ENCODE measurements at places on chromosomes 5 and 9. TPM values are rescaled to one million over a fixed set of nuclear protein-coding genes. Genes with fewer than 3 reads are reported as not detected.

GRCh38 chr9:127534931-127535330 is 77.1 kb upstream of the STXBP1 start:
- H3K4me1 ChIP-seq: peaks cover 55% of the 10 kb centered on the region
- no peak for DNase-seq
- peaks cover 25% of the 10 kb centered on the region for H3K36me3 ChIP-seq
- no peak overlapping the region for H3K4me3 ChIP-seq
- H3K27ac ChIP-seq: peak overlapping the region; percentile 45

DNA sequence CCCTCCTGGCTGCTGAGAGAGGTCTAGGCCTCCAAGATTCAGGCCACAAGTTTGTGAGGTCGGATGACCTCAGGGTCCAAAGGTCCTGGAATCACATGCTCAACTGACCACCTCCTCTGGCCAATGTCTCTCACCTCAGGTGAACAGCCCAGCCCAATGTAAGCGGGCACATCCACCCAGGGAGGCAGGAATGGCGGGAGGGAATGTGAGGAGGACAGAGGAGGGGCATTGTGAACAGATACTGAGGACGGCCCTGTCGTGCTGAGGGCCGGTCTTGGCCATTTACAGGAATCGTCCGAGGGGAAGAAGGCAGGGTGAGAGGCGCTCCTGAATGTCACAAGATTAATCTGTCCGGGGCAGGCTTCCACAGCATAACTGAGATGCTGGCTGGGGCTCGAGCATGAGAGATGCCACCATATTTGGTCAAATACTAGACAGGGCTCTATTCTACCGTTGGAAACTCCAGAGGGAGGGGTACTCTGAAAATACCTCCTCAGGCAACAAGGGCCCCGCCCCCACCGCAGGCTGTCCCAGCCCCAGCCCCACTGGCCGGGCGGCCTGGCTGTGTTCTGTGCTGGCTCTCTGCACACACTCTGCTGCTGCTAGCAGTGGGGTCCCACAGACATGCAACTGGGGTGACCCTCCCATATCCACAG is 1.5 kb upstream of the IL17B start:
- H3K27ac ChIP-seq: no peak overlapping the region
- no peak overlapping the region for H3K4me3 ChIP-seq
- DNase-seq: no peak
- H3K4me1 ChIP-seq: peaks cover 31% of the 10 kb centered on the region

- H3K27ac ChIP-seq: peak overlapping the region; percentile 44
- no peaks in the 10 kb centered on the region for H3K27me3 ChIP-seq
- peak; percentile 69 for DNase-seq
- peaks cover 4% of the 10 kb centered on the region for H3K4me1 ChIP-seq
- H3K36me3 ChIP-seq: no peaks in the 10 kb centered on the region
Observed at GRCh38 chr9:71783120-71783523, 14.8 kb upstream of the CEMIP2 start.

DNA sequence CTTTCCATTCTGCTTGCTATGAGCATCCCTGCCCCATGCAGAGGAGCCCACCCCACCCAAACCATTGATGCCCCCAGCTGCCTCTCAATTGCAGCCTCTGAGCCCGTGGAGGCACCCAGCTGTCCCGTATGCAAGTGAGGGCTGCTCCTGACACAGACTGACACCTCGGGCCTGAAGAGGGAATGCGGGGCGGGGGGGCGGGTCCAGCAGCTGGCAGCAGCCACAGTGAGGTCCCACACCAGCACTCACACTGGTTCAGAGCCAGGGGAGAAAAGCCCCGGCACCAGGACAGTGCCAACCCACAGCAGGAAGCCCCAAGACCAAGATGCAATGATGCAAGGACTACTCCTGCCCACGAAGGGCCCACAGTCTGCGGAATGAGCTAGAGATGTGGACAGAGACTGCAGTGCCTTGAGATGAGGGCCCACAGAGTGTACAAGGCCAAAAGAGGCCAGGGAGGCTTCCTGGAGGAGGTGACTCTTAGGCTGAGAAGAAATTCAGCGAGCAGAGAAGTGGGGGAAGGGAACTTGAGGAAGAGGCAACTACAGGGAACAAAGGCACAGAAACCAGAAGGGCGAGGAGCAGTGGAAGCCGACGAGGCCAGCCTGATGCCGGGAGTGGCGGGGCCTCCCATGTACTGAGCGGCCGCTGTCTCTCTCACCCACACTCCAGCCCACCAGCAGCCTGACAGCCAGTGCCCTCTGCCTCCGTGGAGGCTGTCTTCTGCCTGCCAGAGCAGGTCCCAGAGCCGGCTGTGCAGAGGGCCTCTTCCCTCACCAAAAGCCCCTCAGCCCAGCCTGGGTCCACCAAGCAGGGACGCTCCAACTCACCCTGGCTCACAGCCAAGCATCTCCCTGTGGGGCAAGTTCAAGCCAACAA is 9.2 kb downstream of the EEIG1 start:
- H3K27me3 ChIP-seq: no peaks in the 10 kb centered on the region
- DNase-seq: no peak
- H3K27ac ChIP-seq: peak overlapping the region; percentile 55
- no peak overlapping the region for H3K4me3 ChIP-seq

GRCh38 chr5:10118150-10118549 is 131.5 kb downstream of the ATPSCKMT start:
- no peaks in the 10 kb centered on the region for H3K36me3 ChIP-seq
- H3K27me3 ChIP-seq: no peaks in the 10 kb centered on the region
- H3K4me3 ChIP-seq: no peak overlapping the region
- no peaks in the 10 kb centered on the region for H3K4me1 ChIP-seq
- DNase-seq: no peak
- no peak overlapping the region for H3K27ac ChIP-seq

- no peak overlapping the region for H3K27ac ChIP-seq
- H3K4me1 ChIP-seq: peaks cover 5% of the 10 kb centered on the region
- H3K27me3 ChIP-seq: no peaks in the 10 kb centered on the region
- DNase-seq: peak; percentile 30
- no peaks in the 10 kb centered on the region for H3K36me3 ChIP-seq
Observed at GRCh38 chr5:7816535-7816901, 34.4 kb downstream of the CFAP90 start.

DNA sequence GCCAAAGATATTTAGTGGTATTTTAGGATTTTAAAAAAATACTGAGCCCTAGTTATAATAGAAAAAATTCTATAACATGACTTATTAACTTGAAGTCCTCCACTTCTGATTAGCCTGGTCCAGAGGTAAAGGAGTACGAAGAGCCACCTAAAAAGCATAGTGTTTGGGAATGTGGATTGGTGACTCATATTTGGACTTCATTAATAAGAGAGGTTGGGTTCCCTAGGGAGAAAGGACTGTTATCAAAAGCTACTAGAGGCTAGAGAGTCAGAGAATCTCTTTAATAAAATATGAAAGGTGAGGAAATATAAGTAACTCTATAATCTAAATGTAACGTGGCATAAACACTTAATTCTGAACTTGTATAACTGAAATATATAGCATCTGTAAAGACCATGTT is 180.7 kb upstream of the TARS1 start:
- H3K36me3 ChIP-seq: no peaks in the 10 kb centered on the region
- no peaks in the 10 kb centered on the region for H3K4me1 ChIP-seq
- H3K27me3 ChIP-seq: no peaks in the 10 kb centered on the region
- no peak overlapping the region for H3K27ac ChIP-seq

DNA sequence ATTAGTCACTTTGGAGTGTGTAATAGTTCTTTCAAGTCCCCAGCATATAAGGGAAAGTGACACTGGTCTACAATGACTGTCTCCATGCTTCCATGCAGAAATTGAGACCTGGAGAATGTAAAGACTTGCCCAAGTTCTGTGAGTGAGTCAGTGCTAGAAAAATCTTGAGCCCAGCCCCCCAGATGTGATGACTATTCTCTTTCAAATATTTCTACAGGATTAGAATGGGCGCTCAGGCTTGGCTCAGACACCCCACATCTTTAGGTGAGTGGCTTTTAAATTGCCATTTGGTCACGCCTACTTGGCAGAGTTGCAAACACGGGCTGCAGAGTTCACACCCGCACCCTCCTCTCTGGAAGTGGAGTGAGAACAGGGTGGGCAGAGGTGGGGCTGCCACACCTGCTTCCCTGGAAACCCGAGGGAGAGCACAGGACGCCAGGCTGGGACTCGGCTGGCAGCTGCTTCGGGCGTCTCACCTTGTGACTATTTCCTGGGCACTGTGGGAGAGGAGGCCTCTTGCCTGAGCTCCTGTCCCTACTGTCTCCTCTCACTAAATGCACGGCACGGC is 37.6 kb downstream of the ROPN1L start:
- no peaks in the 10 kb centered on the region for H3K36me3 ChIP-seq
- H3K27me3 ChIP-seq: no peaks in the 10 kb centered on the region
- H3K27ac ChIP-seq: no peak overlapping the region
- no peak overlapping the region for H3K4me3 ChIP-seq
- no peaks in the 10 kb centered on the region for H3K4me1 ChIP-seq
- DNase-seq: no peak

- H3K4me1 ChIP-seq: no peaks in the 10 kb centered on the region
- H3K36me3 ChIP-seq: no peaks in the 10 kb centered on the region
- DNase-seq: no peak
- H3K27ac ChIP-seq: no peak overlapping the region
Observed at GRCh38 chr9:115978659-115979096, 174.9 kb upstream of the PAPPA start.

GRCh38 chr5:115375893-115376292 is 79.4 kb upstream of the CCDC112 start:
- H3K4me3 ChIP-seq: no peak overlapping the region
- H3K36me3 ChIP-seq: no peaks in the 10 kb centered on the region
- DNase-seq: no peak
- H3K4me1 ChIP-seq: peaks cover 6% of the 10 kb centered on the region

DNA sequence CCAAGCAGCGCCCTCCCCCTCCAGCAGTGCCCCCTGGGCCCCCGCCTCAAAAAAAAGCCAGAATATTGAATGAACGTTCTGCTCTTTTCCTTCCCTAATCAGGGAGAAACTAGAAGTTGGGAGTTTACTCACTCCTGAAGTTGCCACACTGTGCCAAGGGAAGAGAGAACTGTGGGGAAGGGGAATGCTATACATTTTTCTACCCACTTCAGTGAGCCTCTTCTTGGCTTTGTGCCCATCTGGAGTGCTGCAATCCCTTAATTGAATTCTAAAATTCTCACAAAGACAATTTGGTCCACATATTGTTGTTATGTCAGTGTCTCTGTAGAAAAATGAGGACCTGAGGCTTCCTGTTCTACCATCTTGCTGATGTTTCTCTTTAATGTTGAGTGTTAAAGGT is 443.7 kb downstream of the DIRAS2 start:
- no peaks in the 10 kb centered on the region for H3K27me3 ChIP-seq
- H3K27ac ChIP-seq: no peak overlapping the region
- DNase-seq: no peak

DNA sequence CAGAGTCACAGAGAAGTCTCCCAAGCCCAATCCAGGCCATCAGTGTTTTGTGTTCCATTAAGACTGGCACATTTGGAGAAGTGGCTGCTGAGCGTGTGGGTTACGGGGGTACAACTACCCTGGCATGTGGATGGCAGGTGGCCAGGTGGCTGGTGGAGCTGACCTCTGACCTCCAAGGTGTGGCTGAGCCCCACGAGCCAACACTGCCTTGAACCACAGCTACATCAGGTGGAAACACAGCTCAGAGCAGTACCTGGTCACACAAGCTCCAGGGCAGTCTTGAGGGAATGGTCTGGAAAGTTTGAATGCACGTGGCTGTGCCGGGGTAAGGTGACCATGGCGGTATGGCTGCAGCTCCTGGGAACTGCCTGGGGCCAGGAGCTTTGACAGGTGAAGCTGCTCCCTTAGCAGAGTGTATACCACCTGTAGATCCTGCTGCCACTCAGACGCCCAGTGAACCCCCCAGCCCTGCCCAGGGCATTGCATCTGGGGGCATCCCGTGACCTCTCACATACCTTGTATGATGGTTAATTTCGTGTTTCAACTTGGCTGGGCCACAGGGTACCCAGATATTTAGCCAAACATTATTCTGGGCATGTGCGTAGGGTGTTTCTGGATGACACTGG is 207.9 kb downstream of the GADD45G start:
- H3K4me1 ChIP-seq: peaks cover 22% of the 10 kb centered on the region
- H3K27me3 ChIP-seq: no peaks in the 10 kb centered on the region
- H3K27ac ChIP-seq: no peak overlapping the region
- peak; percentile 46 for DNase-seq
- no peaks in the 10 kb centered on the region for H3K36me3 ChIP-seq
- H3K4me3 ChIP-seq: no peak overlapping the region

DNA sequence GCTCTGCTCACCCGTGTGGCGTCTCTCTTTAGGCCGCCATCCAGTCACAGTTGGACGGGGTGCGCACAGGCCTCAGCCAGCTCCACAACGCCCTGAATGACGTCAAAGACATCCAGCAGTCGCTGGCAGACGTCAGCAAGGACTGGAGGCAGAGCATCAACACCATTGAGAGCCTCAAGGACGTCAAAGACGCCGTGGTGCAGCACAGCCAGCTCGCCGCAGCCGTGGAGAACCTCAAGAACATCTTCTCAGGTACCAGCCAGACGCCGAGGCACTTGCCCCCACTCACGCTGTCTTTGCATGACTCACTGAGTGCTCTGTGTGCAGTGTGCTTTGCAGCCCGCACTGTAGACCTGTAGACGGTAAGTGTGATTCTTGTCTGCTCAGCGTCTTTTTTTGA is 4.5 kb downstream of the EXOC3 start:
- peaks cover 57% of the 10 kb centered on the region for H3K36me3 ChIP-seq
- H3K4me1 ChIP-seq: peaks cover 15% of the 10 kb centered on the region
- H3K27ac ChIP-seq: peak overlapping the region; percentile 1

DNA sequence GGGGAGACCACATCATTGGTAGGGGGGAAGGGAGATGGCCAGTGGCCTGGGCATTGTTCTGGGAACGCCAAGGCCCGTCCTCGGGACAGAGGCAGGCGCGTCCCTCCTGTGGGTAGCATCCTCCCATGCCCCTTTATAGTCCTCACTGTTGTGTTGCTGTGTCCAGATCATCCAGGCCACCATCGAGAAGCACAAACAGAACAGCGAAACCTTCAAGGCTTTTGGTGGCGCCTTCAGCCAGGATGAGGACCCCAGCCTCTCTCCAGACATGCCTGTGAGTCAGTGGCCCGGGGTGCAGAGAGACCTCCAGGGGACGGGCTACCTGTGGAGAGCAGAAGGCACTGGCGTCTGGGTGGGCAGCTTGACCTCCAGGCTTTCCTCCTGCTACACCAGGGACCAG is 38.4 kb upstream of the SUSD3 start:
- H3K4me3 ChIP-seq: no peak overlapping the region
- H3K27me3 ChIP-seq: no peaks in the 10 kb centered on the region
- H3K36me3 ChIP-seq: peaks cover 17% of the 10 kb centered on the region

Gene FBXO10
- 8.0 TPM for total RNA-seq

Gene SPATA24
- 4.5 TPM for total RNA-seq

Gene IL4
- not detected for total RNA-seq

Gene LCN1
- total RNA-seq: not detected

Gene WWC1
- total RNA-seq: 94.2 TPM

Gene C5orf58
- total RNA-seq: not detected

Gene APBB3
- total RNA-seq: 25.8 TPM

Measured in upper lobe of right lung (tissue), 1 donor.